Activated T-helper 2 cell treated with anti-CD3 and anti-CD28 coated beads, Interferon-gamma antibody, Interleukin-2, Interleukin-4, amounts not matched to agents 10 μg/mL and 5 μg/mL and 100 μg/mL, durations not matched to agents 14 hours and 24 hours and 36 hours (primary cell): ENCODE measurements at places on chromosomes 6 and 20.

GRCh38 chr20:62197801-62198200 lies 15.0 kb downstream of the MTG2 start:
- H3K27ac ChIP-seq = no peak overlapping the region
- H3K27me3 ChIP-seq = no peaks in the 10 kb centered on the region
- no peak for DNase-seq
- H3K4me1 ChIP-seq = no peaks in the 10 kb centered on the region
- peaks cover 48% of the 10 kb centered on the region for H3K36me3 ChIP-seq

DNA sequence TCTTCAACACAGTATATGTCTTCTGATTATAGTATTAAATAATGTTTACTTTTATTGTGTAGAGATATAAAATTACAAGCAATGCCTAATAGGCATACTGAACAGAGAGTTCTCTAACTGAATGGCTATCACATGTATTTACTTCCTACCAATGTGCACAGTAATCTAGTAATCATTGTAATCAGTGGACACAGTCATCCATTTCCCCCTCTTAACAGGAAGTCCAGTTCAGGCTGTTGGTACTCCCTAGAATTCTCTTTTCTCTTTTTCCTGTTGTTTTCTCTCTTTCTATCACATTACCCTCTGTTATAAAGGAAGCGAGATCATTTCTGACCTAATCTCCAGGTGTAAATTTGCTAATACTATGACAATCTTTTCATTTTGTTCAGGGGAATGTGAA lies 172.5 kb downstream of the HTR1B start:
- no peak overlapping the region for H3K4me3 ChIP-seq
- H3K36me3 ChIP-seq = no peaks in the 10 kb centered on the region
- H3K4me1 ChIP-seq = no peaks in the 10 kb centered on the region
- H3K27ac ChIP-seq = no peak overlapping the region
- no peak for DNase-seq
- no peaks in the 10 kb centered on the region for H3K27me3 ChIP-seq

GRCh38 chr6:165077876-165078275 lies 231.5 kb downstream of the C6orf118 start:
- H3K4me1 ChIP-seq = no peaks in the 10 kb centered on the region
- no peaks in the 10 kb centered on the region for H3K27me3 ChIP-seq
- DNase-seq = no peak
- H3K4me3 ChIP-seq = no peak overlapping the region

DNA sequence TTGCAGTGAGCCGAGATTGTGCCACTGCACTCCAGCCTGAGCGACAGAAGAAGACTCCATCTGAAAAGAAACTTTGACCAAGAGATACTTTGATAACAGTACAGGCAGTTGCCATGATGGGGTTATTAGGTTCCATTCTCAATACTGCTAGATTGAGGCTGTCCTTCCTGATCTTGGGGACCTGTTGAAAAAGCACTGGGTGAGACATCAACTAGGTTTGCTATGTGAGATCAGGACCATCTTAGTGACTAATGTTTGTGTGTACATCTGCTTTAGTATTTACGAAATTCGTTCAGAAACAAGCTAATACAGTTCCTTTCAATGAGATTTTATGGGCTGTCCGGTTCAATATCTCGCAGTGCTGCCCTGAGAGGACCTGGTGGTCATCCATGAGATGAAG lies 2.6 kb downstream of the DSE start:
- peaks cover 64% of the 10 kb centered on the region for H3K27me3 ChIP-seq
- H3K4me1 ChIP-seq = peaks cover 8% of the 10 kb centered on the region
- no peak for DNase-seq
- no peak overlapping the region for H3K27ac ChIP-seq
- H3K4me3 ChIP-seq = no peak overlapping the region

DNA sequence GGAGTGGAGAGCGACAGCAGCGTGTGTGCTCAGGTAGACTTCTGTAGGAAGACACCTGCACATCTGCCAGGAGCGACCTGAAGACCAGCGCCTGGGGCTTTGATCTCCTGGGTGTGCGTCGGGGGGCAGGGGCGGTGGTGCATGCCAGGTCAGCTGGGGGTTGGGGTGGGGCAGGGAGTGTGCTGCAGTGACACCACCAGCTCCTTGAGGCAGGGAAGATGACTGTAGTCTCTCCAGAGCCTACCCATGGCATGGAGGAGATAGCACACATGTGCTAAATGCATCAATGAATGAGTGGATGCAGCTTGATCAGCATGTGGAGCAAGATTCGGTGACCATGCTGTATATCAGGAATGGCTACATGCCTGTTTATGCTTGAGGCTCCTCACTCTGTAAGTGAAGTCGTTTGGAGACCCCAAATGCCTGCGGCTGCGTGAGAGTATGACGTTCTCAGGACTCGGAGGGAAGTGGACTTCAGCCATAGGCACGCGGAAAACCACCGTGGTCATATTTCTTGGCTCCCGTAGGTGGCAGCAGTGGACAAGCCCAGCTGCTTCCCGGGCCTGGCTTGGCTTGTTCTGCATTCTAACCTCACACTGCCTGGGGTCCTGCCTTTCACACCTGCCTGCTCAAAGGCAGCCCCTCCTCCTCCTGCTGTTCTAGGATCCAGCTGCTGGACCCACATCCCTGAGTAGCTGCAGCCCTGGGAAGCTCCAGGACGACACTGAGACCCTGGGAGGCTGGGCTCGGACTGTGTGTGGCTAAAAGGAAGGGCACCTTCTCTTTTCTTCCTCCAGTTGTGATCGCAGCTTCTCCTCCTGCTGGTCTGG lies 39.4 kb upstream of the KCNK16 start:
- no peak overlapping the region for H3K27ac ChIP-seq
- no peak overlapping the region for H3K4me3 ChIP-seq
- H3K4me1 ChIP-seq = no peaks in the 10 kb centered on the region
- DNase-seq = peak; percentile 24
- no peaks in the 10 kb centered on the region for H3K36me3 ChIP-seq

DNA sequence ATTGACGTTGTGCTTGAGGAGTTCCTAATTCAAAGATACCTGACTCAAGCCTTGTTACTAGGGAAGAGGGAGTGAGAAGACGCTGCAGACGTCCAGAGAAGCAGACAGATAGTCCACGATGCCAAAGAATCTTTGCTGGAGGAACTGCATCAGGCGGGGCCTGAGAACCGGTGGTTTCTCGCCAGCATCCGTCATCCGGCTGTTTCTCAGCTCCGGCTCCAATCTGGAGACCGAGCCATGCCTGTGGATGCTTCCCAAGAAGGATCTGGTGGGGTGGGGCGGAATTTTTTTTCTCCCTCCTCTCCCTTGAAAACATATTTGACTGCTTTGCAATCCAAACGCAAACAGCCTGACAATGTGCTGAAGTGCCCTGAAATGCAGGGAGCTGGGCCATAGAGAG lies 125.8 kb upstream of the SRSF6 start:
- no peak overlapping the region for H3K27ac ChIP-seq
- H3K27me3 ChIP-seq = no peaks in the 10 kb centered on the region
- no peak for DNase-seq

DNA sequence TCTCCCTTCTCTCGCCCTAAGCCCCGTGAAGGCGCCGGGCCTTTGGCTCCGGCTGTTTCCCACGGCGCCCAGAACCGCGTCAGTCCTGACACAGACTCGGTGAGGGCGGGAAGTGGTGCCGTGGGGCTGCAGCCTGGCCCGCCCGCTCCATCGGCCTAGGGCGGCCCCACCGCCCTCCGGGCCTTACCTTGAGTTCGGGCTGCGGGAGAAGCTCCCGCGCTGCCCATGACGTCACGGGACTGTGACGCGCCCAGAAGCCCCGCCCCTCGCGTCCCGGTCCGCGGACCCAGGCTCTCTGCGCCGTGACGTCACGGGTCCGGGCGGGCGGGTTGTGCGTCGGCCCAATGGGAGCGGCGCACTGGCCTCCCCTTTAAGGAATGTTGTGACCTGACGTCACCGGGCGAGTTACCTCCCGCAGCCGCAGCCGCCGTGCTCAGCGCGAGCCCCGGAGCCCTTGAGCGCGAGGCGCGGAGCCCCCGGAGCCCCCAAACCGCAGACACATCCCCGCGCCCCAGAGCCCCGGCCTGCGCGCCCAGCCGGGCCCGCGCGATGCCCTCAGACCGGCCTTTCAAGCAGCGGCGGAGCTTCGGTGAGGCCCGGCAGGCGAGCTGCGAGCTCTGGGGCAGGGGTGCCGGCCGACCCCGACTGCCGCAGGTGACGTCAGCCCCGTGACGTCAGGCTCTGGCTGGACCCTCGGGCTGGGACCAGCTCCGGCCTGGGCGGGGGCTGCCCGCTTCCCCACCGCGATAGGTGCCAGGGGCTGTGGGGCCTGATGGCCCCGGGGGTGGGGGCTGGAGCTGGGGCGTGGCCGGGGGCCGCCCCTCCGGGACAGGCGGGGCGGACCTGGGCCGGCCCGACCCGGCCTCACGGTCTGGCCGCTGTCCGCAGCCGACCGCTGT lies at the start of gene MAP1LC3A:
Gene MAP1LC3A (plus strand): TSS at position 399 of the 899 bp plus-strand sequence. CDS start 151 bp downstream, at position 550.
- H3K27me3 ChIP-seq = no peaks in the 10 kb centered on the region
- peaks cover 2% of the 10 kb centered on the region for H3K36me3 ChIP-seq
- H3K27ac ChIP-seq = peak within 1 kb of the TSS; percentile 84
